ENCODE measurements at places on chromosomes 1 and 21.
A peak's percentile ranks its signal among the peaks of the same experiment; 100 is the strongest.

DNA sequence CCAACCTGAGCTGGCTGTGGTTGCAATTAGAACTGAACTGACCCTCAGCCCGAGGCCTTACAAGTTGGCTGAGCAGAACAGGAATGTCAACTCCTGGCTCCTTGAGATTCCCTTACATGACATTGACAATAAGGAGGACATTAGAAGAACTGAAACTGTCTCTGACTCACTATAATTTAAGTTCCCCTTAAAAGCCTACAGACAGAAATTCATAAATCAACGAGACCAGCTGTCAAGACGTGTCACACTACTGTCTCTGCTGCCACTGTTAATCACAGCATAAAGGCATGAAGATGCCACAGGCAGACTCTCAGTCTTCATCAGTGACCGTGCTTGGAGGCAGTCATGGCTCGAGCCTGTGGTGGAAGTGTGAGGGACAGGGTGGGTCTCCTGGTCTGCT is 168.8 kb downstream of the GABPA start:
- DNase-seq: no peak

- no peak for DNase-seq
Measured at GRCh38 chr1:192604979-192605620, 29.5 kb downstream of the RGS1 start.

GRCh38 chr21:41133874-41134522 is 34.0 kb upstream of the BACE2 start:
- peak; percentile 40 for DNase-seq

DNA sequence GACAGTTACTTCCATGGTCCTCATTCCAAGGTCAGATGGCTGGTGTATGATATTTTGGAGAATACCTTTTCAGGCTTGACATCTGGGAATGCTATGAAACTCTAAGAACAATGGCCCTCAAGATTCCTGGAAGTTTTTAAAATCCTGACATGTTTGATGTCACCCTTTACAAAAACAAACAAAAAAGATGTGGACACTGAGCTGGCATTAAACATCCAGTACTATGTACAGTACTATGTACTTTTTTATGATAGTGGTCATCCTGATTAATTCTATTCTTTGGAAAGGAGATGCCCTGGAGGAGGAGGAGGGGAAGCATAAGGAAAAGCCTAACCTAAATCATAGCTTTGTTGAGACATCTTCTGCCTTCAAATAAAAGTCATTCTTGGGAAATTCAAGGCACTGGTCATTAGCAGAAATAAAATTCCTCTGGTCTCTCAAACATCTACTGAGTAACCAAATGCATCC is 235.4 kb downstream of the HMCN1 start:
- DNase-seq: no peak

DNA sequence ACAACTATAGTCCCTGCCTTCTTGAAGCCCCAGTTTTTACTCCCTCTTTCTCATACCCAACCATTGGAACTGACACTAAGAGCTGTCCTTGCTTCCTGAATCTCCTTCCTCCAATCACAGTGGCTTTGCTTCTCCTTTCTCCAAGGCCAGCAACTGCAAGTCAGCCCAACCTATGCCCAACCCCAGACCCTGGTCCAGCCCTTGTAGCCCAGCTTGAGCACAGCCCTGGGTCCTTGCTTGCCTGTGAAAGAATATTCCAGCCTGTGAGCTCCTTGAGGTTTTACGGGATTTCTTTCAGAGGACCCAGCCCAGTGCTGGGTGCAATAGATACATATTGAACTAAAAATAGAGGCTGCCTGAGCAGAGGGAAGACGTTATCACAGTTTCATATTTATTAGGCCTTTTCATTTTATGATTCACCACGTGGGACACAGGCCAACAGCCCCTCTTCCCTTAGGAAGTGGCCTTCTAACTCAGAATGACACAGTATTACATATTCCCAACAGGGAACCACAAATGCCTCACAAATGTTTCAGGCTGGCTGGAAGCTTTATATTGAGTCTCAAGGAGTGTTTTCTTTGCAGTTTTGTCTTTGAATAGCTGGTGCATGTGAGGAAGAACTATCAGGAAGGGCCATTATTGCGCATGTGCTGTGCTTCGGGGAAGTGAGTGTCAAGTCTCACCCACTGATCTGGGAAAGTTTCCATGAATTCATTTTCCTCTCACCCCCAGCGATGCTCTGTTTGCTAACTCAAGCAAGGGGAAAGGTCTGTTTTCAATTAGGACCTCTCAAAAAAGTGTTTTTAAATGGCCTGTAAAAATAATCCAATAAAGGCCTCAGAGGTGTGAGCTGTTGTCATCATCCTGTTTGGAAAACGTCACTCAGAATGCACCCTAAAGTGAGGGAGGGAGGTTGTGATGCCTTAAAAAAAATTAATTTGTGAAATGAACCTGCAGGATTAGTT is 92.3 kb upstream of the NFIA start:
- DNase-seq: no peak

GRCh38 chr1:33572387-33572786 is 99.9 kb downstream of the ZSCAN20 start:
- no peak for DNase-seq

- DNase-seq: no peak
Measured at GRCh38 chr1:21901473-21901847, 35.6 kb downstream of the HSPG2 start.

GRCh38 chr1:230105754-230106625 is 39.0 kb downstream of the GALNT2 start:
- DNase-seq: no peak

DNA sequence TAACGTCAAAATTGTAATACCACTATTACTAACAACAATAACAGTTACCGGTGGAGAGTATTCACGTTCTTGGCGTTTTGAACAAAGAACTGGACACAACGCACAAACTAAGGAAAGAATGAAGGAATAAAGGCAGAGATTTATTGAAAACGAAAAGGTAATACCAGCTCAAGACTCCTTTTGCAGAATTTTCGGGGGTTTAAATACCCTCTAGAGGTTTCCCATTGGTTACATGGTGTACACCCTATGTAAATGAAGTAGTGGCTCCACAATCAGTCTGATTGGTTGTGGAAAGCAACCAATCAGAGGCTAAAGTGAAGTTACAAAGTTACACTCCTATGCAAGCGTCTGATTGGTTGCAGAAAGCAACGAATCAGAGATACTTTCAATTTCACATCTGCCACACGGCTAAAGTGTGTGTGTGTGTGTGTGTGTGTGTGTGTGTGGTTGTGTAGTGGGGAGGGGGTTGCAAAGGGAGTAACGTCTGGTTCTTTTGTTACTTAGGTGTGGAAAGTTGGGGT is 1.1 kb upstream of the GTF2B start:
- peak; percentile 70 for DNase-seq

- DNase-seq: no peak
Measured at GRCh38 chr1:11997081-11997850, 17.0 kb downstream of the MFN2 start.

DNA sequence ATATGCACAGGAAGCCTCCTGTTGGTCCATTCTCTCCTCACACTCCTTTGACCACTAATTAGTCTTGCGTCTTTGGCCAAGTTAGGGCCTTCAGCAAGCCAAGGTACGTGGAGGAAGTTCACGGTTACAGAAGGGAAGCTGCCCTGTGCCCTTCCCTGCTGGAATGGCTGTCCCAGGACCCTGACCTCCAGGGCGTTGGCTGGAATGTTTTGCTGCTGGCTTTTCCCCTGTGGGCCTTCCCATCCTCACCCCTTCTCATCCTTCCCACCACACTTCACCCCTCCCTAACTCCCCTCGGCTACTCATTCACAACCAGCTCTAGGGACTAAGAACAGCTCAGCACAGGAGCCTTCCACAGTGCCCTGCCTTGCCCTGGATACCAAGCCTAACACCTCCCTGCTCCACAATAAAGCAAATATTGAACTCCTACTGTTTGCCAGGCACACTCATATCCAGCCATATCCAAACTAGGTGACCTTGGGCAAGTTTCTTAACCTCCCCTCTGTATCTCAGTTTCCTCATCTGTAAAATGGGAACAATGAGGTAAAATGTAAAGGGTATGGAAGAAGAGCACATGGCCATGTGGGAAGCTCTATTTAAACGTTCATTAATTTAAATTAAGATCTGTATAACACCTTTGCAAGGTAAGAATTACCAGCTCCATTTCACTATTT is 8.8 kb upstream of the CDCP2 start:
- DNase-seq: no peak

DNA sequence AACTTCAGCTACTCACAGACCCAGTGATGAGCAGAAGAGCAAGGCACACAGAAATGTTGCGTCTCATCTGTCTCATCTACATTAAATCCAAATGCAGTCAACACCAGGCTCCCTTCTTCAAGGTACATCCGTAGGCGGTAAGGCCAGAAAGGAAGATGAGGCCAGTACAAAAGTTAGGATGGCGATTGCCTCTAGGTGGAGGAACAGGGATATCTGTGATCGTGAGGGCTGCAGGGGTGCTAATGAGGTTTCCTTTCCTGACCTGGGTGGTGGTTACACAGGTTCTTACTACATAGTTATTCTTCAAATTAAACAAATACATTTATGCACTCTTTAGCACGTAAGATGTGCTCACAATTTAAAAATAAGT is 1.4 kb upstream of the MYBPH start:
- DNase-seq: no peak

DNA sequence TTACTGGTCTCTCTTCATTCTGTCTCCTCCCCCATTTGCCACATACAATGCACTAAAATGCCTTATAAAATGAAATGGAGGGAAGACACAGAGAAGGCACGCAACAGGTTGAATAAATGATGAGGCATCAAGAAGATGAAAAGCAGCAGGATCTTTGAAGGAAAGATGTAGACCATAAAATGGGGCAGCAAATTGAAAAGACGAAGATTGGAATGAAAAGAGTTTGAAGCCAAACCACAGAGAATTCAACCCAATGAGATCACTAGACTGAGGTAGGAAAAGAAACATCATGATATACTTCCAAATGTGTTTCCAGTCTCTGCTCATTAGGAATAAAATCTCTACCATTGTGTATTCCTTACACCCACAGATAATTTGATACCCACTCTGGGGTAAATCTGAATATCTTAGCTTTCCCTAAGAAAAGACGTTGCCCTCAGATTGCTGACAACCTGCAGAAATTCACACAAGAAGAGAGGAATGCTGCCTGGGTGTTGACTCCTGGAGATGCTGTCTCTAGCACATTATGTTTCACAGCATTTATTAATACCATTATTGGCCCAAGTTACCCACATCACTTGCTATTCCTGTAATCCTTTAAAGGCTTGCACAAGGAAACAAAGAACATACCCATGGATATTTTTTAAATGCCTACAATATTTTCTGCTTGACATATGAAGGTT is 230.9 kb downstream of the LTN1 start:
- no peak for DNase-seq

DNA sequence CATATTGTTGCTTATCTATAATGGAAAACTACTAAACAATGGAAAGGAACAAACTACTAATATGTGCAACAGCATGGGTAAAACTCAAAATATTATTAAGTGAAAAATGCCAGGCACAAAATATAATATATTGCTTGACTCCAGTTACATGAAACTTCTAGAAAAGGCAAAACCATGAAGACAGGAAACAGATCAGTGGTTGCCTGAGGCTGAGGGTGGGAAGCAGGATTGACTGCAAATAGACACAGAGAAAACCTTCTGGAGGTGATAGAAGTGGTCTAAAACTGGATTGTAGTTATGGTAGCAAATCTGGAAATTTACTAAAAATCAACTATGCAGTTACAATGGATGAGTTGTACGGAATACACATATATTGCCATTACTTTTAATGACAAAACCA is 29.5 kb upstream of the SLC44A3 start:
- no peak for DNase-seq

DNA sequence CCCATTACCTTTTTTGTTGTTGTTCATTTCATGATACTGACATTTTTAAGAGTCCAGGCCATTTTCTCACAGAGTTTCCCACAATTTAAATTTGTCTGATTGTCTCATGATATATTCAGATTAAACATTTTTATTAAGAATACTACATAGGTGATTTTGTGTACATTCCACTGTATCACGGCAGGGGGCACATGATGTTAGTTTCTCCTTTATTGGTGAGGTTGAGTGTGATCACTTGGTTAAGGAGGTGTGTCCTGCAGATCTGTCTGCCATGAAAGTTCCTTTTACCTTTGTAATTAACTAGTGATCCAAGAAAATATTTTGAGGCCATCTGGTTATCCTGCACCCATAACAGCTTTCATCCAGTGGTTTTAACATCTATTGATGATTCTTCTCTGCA is 11.8 kb downstream of the RTCA start:
- no peak for DNase-seq

GRCh38 chr1:114764689-114765088 is 6.9 kb upstream of the CSDE1 start:
- no peak for DNase-seq

DNA sequence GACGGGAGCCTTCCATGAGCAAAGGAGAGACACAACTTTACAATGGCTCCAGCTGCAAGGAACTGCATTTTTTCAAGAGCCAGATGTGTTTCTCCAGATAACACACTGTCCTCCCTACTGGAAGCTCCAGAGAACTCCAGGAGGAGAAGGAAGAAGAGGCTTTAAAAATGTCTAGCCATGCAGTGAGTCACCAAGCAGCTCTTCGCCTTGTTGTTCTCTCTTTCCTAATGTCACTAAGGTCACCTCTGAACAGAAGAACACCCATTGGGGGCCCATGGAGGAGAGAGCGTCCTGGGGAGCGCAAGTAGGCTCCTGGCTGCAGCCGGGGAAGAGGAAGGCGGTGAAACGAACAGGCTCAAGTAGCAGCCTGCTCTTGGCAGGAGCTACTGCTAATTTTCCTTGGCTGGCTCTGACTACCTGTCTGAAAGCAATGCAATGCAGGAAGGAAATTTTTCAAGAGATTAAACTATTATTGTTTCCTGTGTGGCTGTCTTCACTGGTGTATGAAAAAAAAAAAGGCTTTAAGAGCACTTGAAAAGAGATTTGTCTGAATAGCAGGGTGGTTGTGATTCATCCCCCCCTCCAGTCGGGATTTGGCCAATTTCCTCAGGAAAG is 321.9 kb downstream of the SETD4 start:
- no peak for DNase-seq

DNA sequence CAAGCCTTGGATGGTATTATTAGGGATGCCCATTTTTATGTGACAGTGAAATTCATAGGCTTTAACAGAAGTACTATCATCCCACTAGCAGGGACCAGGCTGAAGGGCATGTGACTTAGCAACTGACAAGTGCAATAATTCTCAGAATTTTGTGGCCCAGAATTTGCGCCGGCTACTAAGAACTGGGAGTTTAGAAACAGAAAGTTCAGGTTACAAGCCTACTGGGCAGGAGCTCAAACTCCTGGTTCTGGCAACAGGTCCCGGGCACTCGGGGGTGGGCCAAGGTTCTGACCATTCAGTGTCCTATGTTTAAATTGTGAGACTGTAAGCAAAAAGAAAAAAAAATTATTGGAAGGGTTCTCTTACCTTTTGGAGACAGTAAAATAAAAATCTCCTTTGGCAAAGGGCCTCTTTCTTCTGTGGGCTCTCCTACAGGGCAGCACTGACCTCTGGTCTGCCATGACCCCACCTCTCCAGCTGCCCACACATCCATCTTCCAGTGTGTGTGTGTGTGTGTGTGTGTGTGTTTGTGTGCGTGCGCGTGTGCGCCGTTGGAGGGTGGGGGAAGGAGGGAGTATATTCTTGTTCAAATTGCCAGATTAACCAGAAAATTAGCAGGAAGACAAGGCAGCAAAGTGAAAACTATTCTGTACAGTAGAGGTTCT is 26.1 kb downstream of the IRF2BP2 start:
- DNase-seq: no peak

- no peak for DNase-seq
Measured at GRCh38 chr1:119782631-119783325, 14.1 kb upstream of the HMGCS2 start.
